ENCODE measurements at places on chromosomes 3 and 15.

DNA sequence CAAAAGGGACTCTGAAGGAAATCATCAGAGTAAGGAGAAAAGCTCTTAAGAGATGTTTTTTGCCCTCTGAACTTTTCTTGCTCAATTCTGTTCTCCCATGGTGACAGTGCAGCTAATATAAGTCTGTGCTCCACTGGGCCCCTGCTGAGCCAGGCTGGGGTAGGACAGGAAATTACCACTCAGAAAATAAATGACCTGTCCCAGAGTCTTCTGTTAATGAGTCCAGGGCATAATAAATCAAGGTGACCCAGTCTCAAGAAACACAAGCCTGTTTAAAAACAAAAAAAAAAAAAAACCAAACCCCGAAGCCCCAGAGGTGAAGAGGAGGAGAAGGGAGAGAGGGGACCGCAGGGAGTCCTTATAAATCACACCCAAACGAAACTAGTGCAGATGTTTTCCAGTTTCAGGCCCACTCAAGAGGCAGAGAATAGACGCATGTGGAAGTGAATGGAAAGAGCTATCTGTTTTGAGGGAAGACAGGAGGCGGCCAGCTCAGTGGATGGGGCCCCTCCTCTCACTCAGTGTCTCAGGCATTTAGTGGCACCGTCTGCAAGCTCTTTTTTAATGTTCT is 59.8 kb upstream of the BOC start:
- ATAC-seq = no peak

DNA sequence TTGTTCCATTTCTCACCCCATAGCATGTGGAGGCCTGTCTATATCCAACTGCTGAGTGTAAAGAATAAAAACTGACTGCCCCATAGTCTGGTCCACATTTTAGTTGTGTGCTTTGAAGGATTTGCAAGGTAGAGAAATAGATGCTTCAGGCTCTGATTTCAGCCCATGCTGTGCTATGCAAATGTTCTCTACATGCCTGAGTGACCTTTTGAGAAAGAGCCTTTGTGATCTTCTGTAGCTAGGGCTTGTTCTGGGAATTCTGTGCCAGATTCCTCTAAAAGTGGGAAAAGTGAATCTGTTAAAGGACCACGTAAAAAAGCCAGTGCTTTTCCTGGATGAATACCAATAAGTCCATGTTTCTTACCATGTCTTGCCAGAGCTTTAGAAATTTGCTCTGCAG is 5.2 kb downstream of the KCTD6 start:
- no peak for ATAC-seq

DNA sequence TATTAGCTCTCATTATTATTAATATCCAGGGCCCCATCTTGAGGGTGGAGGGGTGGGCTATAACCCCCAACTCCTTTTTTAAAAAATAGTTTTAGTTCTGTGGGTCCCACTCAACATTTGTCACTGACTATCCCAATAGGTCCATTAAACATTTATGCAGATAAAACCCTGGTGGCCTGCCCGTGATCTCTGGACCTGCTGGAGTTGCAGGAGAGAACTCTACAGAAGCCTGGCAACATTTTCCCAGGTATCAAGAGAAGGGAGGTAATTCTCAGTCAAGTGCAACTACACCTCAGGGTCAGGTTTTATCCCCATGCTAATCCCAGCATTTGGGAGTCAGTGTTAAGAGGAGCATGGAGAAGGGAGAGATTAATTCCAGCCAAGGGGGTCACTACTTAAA is 264.4 kb upstream of the PROK2 start:
- ATAC-seq = no peak

GRCh38 chr15:42693496-42693895 is 43.4 kb downstream of the CDAN1 start:
- no peak for ATAC-seq

GRCh38 chr15:39510001-39510701 is 70.7 kb upstream of the THBS1 start:
- no peak for ATAC-seq

DNA sequence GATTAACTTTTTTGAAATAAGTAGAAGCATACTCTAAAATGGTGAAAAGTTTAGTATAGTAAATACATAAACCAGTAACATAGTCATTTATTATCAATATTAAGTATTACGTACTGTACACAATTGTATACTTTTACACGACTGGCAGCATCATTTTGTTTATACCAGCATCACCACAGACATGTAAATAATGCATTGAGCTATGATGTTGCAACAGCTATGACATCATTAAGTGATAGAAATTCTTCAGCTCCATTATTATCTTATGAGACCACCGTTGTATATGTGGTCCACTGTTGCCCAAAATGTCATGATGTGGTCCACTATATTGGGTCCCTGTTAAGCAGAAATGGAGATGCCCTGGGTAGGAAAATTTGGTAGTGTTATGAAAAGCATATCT is 51.3 kb downstream of the DRD3 start:
- ATAC-seq = no peak

Measured in stimulated activated memory B cell treated with anti-CD40 and anti-IgM and Interleukin-4, amounts not matched to agents 10 μg/mL and 1 μg/mL and 100 μg/mL, for 72 hours (primary cell).